ENCODE measurements at places on chromosomes 7 and 10.

DNA sequence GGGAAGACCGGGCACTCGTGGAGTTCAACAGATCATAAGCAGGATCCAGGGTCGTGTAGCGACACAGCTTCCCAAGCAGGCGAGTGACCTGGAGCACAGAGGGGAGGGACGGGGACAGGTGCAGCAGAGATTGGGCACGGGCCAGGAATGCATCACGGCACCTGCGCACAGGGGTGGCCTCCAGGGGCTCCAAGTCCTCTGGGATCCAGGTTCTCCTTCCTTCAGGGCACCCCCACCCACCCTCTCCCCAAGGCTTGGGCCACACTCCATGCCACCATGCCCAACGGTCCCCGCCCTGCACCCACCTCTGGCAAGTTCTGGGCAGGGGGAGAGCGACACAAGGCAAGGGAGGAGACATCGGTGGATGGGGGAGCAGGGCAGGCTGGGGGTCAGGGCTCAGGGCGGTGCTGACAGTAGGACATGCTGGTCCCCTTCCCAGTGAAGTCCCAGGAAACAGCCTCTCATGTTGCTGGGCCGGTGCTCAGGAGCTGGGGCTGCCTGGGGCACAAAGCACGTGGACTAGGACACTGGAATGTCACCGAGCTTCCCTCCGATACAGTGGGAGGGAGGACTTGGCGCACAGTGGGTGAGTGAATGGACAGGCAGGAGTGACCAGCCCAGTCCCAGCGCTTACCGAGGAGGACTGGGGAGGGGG, 597.3 kb downstream of the PTPRN2 start:
- DNase-seq: no peak

DNA sequence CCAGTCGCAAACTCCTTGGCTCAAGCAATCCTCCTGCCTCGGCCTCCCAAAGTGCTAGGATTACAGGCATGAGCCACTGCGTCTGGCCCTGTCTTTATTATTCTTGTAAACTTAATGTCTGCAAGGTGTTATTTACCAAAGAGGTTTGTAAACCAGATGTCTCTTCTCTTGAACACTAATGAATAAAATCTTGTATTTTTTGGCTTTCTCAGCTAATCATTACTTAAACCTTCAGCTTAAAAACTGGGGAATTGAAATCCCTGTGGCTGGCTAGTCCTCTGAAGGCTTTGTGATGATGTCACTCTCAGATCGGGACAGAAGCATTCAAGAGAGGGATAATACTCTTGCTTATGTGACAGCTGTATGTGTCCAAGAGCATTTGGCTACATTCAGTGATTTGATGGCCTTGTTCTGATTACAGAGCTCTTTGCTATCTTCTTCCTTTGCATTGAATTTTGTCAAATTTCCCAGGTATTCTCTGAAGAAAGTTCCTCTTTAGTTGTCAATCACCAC, 130.3 kb downstream of the BICC1 start:
- no peak for DNase-seq

DNA sequence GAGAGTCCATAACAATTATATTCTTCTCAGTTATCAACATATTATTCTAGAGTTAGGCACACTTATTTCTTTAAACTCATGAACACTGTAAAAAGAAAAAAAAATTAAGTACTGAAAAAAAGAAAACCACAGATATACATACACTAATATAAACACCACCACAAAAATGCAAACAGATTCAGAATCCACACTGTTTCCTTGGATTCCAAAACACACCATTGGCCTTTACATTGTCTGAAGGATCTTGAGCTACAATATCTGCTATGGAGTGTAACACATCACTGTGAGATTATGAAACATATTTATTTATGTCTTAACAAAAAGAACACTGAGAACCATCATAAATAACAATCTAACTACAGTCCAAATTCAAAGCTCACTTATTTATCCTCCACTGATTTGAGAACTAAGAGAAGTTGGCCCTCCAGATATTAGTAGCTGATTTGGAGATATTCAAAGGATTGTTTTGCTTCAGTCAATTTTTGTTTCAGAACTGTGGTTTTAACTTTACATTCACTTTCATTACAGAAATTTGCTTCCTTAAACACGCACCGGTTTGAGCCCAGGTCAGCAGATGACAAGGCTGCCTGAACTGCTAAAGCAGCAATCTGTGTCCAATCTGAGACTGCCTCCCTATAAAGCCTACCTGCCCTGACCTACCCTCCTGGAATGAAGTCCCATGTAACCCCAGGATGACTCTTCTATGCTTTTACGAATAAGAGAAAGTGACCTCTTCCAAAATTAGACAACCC, 47.0 kb upstream of the CDK1 start:
- DNase-seq: no peak

GRCh38 chr7:122919643-122920181, 33.5 kb upstream of the CADPS2 start:
- DNase-seq: no peak

DNA sequence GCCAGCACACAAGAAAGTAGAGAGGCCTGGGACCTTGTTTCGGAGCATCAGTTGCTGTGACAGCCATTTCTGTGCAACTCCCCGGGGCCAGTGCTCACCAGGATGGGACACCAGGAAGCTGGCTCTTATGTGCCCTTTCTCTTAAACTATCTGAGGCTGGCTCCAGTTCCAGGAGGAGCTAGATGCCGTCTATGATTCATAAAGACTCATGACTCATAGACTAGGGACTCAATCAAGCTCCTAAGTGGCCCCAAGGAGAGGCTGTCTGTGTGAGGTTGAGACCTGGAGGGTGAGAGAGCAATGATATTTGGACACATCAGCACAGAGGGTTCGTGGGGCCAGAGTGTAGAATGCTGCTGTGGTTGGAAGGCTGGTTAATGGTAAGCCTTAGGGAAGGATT, 580.1 kb downstream of the CCSER2 start:
- DNase-seq: no peak

- DNase-seq: no peak
Observed at GRCh38 chr10:127735723-127736221, 1.2 kb upstream of the FOXI2 start.

DNA sequence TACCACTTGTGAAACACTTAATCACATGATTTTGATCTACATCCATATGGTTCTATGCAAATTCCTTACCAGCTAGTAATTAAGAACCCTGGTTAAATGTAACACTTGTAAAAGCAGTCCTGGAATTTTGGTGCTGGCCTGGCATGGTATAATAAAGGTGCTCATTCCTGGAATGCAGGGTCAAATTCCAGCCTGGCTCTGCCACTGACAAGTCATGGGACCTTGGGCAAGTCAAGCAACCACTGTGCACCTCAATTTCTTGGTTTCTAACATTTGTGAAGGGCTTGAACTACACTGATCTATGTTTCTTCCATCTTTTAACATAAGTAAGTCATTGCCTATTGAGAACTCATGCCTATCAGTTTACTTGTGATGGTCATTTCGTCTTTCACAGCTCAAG, 91.9 kb upstream of the PIK3CG start:
- DNase-seq: peak; percentile 60

- DNase-seq: no peak
Observed at GRCh38 chr10:16717622-16718395, 99.4 kb downstream of the RSU1 start.

GRCh38 chr10:71737834-71738197, 18.2 kb upstream of the C10orf105 start:
- DNase-seq: no peak

- DNase-seq: no peak
Observed at GRCh38 chr7:134761266-134761665, 18.2 kb upstream of the CALD1 start.

DNA sequence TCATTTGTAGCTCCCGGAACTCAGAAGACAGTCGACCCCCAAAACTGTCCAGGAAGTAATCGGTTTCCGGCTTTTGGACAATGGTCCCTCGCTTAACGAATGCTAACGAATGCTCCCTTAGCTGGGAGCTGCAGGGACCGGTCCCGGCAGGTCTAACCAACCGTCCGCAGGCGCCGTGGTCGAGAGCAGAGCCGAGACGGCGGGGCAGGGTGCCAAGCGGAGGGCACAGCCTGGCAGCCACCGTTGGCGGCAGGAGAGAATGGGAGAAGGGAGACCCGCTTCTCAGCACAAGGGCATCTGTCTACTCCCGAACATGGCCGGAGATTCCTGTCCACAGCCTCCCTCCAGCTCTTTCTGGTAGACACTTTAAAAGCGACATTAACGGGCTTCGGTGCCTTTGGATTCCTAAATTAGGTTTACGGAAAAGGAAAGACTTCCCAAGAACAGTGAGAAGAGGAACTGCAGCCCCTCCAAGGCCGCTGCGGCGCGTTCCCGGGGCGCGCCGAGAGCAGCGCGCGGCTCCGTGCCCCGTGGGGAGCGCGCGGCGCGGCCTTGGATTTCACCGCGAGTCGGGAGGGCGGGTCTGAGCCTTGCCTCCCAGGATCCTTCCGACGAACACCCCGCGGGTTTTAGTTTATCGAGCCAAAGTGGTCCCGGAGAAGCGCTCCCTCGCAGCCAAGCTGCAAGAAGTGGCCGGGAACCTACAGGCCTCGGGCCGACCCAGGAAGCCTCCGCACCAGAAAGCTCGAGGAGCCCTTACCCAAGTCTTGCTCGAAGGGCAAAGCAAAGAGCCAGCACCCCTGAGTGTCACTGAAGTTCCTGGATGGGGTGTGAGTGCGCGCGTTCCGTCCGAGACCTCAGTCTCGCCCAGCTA, 3.6 kb upstream of the TBX20 start:
- DNase-seq: no peak

GRCh38 chr7:91264924-91265681, 870 bp downstream of the FZD1 start:
- no peak for DNase-seq

DNA sequence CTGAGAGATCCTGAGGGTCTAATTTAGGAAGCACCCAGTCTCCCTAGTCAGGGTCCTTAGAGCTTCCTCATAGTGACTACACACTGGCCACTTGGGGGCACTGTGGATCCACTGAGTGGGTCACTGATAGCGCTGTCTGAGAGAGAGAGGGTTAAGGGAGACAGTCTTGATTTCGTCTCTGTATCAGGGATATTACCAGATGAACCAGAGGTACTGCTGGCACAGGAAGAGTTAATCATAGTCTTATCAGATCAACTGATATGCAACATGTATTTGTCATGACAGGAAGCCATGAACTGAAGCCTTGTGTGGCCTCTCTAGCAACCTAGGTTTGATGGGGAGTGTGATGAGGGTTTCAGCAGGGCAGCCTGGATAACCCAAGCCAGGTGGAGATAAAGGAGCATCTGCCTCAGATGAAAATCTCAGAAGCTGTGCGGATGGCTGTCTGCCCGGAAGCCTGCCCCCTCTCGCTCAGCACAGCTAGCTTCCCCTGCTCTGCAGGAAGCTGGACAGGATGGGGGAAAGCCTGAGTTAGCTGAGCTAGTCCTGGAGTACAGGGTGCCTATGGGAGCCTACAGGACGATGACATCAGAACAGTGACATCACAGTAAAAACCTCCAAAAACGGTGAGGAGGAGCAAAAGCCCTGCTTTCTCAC, 214.0 kb upstream of the PRSS1 start:
- peak; percentile 55 for DNase-seq

- no peak for DNase-seq
Observed at GRCh38 chr10:17671307-17671706, 27.4 kb downstream of the STAM start.

DNA sequence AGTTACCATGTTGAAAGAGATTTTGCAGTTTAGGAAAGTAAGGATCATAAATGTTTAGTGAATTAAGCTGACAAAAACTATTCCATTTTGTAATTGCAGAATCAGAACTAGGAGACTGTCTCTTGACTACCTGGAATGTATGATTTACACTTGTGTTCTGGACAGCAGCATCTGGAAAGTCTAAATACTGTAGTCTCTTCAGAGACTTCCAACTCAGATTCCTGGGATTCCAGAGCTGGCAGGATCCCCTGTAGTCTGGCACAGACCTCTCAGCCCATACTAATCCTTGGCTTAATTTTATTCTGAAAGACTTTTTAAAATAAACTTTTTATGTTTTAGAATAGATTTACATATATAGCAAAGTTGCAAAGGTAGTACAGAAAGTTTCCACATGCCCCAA, 452.7 kb downstream of the DPP6 start:
- no peak for DNase-seq

DNA sequence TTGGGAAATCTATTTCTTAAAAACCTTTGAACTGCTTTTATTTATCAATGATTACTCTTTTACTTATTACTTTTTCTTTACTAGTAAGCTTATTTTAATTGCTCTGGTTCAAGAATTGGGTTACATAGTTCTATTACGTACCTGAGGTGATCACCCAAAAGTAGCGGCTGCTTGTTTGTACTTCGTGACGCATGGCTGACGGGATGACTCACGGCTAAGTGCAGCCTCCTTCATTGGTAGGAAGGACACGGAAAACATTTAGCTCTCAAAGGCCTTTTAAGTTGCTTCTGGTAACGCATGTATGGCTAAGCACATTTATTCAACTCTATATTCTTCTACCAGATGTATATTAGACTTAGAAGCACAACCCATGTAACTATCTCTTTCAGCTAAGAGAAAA, 285.8 kb upstream of the SP4 start:
- peak; percentile 31 for DNase-seq

DNA sequence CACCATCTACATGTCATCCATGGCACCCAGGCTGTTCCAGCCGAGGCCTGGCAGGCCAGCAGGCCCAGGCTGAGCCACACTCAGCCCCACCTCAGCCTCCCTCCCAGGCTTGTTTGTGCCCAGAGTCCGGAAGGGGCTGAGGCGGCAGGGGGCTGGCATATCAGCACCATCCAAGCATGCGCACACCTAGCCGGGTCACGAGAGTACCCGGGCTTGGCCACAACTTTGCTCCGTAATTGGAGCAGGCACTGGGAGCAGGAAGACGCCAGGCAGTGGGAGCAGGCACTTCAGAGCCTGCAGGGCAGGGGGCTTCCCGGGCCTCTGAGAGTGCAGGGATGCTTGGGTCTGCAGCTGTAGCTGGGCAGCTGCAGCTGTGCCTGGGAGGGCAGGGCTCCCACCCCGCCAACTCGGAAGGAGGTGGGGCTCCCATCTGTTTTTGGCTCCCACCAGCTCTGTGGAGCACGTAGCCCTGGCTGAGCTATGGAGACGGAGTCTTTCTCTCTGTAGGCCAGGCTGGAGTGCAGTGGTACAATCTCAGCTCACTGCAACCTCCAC, 15.2 kb upstream of the TSPAN15 start:
- DNase-seq: no peak

- no peak for DNase-seq
Observed at GRCh38 chr10:77121829-77122228, 515.8 kb downstream of the KCNMA1 start.
